ENCODE measurements at places on chromosomes 2 and 18. TPM values are rescaled to one million over a fixed set of nuclear protein-coding genes. Genes with fewer than 3 reads are reported as not detected.
A peak's percentile ranks its signal among the peaks of the same experiment; 100 is the strongest.

GRCh38 chr2:222561817-222562645, 93.9 kb downstream of the FARSB start:
- DNase-seq: peak; percentile 29

- DNase-seq: no peak
These were observed 158.3 kb upstream of the CAVIN2 start for GRCh38 chr2:192005211-192005610.

DNA sequence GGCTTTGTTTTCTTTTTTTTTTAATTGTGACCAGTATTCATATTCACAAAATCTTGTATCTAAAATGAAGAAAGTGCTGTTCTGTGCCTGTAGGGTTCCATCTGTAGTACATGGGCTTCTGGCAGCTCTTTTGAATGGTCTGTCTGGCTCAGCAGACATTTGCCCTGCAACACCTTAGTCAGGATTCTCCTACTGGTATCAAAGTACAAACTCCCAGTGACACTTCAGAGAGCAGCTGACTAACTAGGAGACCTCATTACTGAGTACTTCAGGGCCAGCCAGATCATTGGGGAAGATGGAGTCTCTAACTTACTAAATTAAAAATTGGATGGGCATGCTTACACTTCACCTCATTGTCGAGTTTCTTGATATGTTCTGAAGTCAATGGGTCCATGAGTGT, 39.7 kb downstream of the GRHL1 start:
- no peak for DNase-seq

GRCh38 chr2:146730882-146731281, 1113.9 kb upstream of the ACVR2A start:
- no peak for DNase-seq

DNA sequence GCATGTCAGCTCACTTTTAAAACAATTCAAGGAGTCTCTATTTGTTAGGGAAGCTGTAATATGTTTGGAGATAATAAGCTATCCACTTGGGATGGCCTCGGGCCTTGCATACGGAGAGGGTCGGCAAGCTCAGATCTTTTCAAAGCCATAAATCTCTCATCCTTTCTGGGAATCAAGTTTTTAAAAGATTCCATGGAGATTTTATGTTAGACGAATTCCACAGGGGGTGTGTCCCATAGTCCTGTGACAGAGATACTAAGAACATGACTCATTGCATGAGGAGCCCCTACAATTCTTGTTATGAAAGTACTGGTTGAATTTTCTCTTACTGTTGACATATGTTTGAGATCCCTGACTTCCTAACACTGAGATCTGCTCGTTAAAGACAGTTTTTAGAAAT, 108.7 kb downstream of the FEZ2 start:
- DNase-seq: no peak

DNA sequence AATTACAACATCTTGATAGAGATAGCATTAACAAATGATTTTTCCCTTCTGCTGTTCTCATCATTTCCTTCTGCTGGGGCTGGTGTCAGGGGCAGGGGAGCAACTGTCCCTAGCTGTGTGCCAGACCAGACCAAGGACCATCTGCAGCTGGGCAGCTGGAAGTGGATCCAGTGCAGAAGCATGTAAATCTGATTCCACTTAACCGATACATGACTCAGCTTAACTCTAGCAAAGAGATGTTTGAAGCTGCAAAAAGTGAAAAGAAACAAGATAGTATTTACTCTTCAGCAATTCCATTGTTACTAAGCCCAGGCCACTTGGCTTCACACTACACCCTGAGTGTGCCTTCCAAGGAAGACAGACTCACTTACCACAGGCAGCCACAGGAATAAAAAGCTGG, 151.1 kb downstream of the GALNT1 start:
- no peak for DNase-seq

GRCh38 chr18:59909289-59910036, 9.7 kb downstream of the PMAIP1 start:
- DNase-seq: no peak

The NPPC gene
- 0.42 TPM for total RNA-seq

GRCh38 chr18:60331890-60332289, 40.7 kb downstream of the MC4R start:
- DNase-seq: no peak

- DNase-seq: no peak
These were observed 281.5 kb downstream of the NEDD4L start for GRCh38 chr18:58325494-58325893.

DNA sequence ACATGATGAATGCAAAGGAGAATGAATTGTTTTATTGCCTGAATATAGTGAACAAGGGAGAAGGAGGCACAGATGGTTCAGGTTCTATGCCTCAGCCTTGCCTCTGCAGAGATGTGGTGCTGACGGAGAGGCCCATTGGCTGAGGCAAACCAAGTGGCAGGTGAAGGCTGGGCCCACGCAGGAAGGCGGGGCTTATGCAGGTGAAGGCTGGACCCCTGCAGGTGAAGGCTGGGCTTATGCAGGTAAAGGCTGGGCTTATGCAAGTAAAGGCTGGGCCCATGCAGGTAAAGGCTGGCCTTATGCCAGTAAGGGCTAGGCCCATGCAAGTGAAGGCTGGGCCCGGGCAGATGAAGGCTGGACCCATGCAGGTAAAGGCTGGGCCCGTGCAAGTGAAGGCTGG, 414.7 kb downstream of the LRATD1 start:
- DNase-seq: no peak

The BCL11A gene
- 31.3 TPM for total RNA-seq
